Thyroid gland (tissue), 4 donors: ENCODE measurements at places on chromosomes 12 and 14. TPM values are rescaled to one million over a fixed set of nuclear protein-coding genes. Genes with fewer than 3 reads are reported as not detected.

Gene LYZ
- 19.9 TPM for total RNA-seq

Gene YLPM1
- total RNA-seq = 84.7 TPM

Gene PRH1
- 78.8 TPM for total RNA-seq

Gene REP15
- 2.0 TPM for total RNA-seq

Gene TAS2R30
- 13.2 TPM for total RNA-seq

Gene SERPINA6
- total RNA-seq = not detected

Gene SLC8A3
- total RNA-seq = not detected

Gene MOK
- total RNA-seq = 39.4 TPM

Gene SMCO3
- total RNA-seq = 0.89 TPM

Gene OAS2
- total RNA-seq = 9.1 TPM

Gene CABP1
- total RNA-seq = not detected

Gene SPIC
- total RNA-seq = not detected

Gene ZNF385A
- total RNA-seq = 24.2 TPM

Gene VASH1
- total RNA-seq = 2.8 TPM

Gene UNC79
- 0.08 TPM for total RNA-seq

Gene NANOG
- 0.40 TPM for total RNA-seq

Gene GSG1
- not detected for total RNA-seq

Gene ANKRD33
- not detected for total RNA-seq

Gene KDM5A
- 68.4 TPM for total RNA-seq

Gene ADCY6
- total RNA-seq = 23.6 TPM

Gene FAM181A
- total RNA-seq = 0.67 TPM

Gene TMEM132C
- 1.3 TPM for total RNA-seq

Gene PPFIA2
- total RNA-seq = 3.9 TPM
